Activated T-helper 1 cell treated with Interleukin-2 at 50 U/mL for 16 hours (primary cell): ENCODE measurements at places on chromosomes 3 and 15.

DNA sequence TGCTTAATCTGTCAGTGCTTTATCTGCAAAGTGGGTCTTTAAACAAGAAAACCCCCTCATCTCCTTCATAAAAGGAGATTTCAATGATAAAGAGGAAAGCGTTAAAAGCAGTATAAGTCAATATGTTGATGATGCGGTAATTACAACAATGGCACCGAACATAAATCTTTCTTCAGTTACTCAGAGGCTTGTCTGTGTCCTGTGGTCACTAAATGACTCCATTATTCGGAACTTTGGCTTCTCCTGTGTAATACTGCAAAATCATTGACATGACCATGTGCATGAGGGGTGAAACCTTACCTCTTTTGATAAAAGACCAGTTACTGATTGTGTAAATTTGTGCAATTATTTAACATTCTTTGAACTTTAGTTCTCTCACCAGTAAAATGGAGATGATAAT, 4.8 kb upstream of the USP3 start:
- no peak for DNase-seq

- DNase-seq: no peak
These were observed 356.5 kb upstream of the IL12A start for GRCh38 chr3:159632128-159632527.

DNA sequence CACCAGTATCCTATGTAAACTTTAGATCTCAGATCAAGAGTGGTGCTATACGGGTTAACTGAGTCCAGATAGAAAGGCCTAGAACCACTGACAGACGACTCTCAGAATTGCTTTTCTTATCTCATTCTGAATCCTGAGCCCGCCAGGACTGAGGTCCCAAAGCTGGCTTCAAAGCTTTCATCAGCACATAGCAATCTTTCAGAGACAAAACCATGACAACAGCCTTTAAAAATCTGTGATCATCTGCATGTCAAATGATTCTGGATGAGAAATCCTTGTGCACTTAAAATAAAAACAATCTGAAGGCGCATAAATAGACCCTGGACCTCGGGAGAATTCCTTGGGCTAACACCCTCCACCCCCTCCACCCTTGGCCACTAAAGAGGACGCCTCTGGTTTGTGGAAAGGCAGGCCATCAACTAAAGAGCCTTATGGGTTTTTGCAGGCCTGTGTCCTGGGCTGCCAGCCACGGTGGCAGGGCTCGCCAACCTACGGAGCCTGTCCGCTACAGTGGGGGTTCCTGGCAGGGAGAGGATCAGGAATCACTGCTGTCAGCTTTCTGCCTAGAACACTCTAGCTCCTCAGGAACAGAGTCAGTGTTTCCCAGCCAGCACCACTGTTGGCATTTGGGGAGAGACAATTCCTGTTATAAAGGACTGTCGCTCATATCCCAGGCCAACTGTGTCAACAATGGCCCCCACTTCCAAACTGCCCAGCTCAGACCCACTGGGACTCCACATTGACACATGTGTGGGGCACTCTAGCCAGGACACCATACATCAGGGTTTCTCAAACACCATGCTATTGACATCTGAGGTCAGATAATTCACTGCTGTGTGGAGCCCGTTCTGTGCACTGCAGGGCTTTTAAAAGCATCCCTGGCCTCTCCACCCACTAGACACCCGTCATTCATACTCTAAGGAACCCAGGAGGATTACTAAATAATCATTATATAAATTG, 20.2 kb downstream of the TLE3 start:
- no peak for DNase-seq

DNA sequence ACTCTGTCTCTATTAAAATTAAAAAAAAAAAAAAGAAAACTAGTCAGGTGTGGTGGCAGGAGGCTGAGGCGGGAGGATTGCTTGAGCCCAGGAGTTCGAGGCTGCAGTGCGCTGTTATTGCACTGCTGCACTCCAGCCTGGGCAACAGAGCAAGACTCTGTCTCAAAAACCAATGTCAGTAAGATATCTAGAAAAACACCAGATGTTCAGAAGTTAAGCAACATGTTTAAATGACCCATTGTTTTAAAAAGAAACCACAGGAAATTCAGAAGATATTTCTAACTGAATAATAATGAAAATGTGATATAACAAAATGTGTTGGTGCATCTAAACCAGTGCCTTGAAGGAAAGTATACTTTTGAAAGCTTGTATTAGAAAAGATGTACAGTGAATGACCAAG, 203.4 kb upstream of the CGNL1 start:
- no peak for DNase-seq

GRCh38 chr3:150775001-150775599, 12.1 kb upstream of the SIAH2 start:
- DNase-seq: no peak

DNA sequence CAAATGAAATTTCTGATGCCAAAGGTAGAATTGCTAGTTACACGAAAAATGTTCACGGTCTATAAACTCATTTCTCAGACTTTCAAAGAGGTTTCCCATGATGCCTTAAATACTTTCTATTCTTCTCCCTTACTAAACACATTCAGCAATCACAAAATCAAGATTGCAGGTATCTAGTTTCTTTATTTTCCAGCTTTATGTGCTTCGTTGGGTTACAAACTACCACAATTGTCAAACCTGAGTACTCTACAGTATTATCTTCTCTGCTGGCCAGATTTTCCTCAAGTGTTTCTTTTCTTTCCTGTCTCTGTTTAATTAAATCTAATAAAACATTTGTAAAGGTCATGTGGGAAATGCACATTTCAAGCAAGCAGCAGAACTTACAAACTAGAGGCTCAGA, 201.8 kb upstream of the ZNF385D start:
- no peak for DNase-seq

GRCh38 chr3:185090811-185091210, 62.0 kb downstream of the C3orf70 start:
- no peak for DNase-seq

DNA sequence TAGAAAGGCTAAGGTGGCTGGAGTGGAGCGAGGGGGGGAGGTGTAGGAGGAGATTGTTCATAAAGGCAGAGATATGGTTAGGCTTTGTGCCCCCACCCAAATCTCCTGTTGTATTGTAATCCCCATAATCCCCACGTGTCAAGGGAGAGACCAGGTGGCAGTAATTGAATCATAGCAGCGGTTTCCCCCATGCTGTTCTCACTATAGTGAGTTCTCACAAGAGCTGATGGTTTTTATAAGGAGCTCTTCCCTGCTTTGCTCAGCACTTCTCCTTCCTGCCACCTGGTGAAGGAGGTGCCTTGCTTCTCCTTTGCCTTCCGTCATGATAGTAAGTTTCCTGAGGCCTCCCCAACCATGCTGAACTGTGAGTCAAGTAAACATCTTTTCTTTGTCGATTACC, 64.7 kb upstream of the CFAP161 start:
- no peak for DNase-seq

- no peak for DNase-seq
These were observed 407.1 kb upstream of the CFAP20DC start for GRCh38 chr3:59456852-59457485.

- DNase-seq: no peak
These were observed 248.9 kb downstream of the SV2B start for GRCh38 chr15:91348752-91349500.

- DNase-seq: no peak
These were observed 67.1 kb downstream of the MB21D2 start for GRCh38 chr3:192850451-192850981.

DNA sequence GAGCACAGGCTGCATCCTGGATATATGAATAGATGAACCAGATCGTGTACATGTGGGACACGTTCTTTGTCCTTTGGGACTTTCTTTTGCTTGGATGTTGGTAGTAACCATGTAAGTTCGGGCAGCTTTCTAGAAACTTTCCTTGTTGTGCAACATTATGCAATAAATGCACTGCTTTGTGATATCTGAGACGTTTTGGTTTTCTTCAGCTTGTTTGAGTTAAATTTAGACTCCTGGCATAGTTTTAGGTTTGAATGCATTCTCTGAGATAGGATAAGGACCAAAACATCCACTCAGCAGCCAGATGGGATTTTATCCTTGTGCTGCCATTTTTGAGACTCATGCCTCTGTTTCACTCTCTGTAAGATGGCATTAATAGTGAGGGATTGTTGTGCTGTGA, 158.9 kb downstream of the IGF1R start:
- DNase-seq: no peak

- DNase-seq: no peak
These were observed 34.4 kb downstream of the B3GNT5 start for GRCh38 chr3:183287301-183287971.

DNA sequence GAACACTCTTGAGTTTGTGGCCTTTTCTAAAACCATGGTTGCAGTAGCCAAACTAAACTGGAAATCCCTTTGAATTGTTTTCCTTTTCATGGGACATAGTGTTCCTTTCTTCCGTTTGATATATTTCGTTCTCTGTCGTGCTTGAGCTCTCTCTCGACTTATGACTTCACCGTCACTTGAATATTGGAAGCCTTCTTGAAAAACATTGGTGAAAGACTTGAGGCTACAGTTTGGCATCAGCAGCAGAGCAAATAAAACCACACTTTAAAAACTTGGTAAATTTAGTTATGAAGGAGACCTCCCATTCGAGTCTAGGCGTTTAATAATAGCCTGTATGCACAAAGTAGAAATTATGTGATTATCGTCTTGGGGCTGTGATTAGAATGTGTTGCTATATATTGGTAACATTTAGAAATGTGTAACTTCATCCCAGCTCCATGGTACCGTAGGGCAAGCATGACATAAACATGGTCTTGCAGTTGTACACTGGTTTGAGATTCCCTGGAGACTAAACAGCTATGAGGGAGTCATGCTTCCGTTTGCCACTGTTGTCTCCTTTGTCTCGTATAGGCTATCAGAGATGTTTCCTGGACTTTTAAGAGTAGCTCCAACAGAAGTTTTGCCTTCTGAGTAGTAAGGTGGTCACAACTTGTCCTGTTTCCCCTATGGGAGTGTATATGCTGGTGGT, 122.3 kb downstream of the PTPRG start:
- DNase-seq: no peak

DNA sequence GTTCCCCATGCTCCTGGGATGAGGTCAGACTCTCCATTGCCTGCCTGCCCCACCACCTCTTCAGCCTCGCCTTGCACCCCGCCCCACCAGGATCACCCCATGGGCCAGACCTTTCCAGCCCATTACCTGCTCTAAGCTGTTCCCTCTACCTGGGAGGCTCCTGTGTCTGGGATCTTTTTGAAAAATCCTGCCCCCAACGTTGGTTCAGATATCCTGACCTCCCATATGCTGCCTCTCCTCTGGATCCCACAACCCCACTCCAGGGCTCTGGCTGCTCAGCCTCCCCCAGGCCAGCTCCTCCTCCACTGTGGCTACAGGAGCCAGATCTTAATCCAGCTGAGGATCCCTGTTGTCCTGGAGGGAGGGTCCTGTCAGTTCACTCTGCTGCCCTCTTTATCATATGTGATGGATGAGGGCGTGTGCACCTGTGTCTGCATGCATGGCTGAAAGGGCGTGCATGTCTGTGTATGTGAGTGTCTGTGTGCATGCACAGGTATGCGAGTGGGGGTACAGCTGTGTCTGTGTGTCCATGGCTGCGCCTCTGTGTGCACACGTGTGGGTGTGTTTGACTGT, 21.7 kb upstream of the ALAS1 start:
- DNase-seq: no peak

DNA sequence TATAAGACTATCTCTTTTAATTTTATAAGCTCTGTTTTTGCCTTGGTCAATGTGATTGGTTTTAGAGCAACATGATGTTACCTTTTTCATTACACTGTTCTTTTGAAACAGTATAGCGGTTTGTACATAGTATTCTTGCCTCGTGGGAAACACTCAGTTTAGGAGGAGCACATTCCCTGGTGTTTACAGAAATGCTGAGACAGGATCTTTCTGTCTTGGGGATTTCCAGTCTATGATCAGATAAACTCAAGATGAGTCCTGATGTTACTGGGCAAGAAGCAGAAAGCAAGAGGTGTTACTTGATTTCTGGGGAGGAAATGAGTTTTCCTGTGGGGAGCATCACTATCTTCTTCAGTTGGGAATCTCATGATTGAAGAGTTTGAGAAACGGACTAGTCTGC, 2.5 kb downstream of the TMEM266 start:
- DNase-seq: no peak

GRCh38 chr3:117441851-117442250, 732.3 kb downstream of the TUSC7 start:
- DNase-seq: no peak

DNA sequence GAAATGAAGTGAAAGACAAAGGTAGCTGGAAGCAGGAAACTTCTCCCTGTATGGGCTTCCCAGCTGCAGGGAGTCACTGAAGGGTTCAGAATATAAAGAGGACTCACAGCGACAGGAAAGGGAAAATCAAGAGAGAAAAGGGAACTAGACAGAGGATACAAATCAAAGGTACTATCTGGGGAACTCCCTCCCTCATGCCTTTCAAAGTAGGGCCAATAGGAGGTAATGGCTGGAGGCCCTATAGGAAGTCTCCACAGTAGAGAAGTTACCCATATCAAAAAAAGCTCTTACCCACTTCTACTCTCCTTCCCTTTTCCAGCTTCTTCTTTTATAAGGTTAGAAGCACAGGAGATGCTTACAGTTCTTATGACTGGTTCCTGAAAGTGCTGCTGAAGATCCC, 43.5 kb downstream of the FMN1 start:
- no peak for DNase-seq

DNA sequence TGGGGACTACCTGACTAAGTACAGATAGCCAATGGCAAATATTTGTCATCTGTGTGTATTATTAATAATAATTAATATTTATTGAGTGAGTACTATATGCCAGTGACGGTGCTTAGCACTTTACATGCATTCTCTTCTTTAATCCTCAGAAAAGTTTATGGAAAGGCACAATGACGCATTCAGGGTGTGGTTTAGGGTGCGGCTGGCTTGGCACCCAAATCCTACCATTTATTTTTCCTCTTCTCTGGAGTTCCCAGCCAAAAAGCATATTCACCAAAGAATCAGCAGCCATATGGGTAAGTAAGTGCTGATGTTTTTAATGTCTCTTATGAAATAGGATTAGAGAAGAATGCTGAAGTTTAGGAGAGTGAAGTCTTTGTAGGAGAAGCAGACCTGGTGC, 140.4 kb upstream of the TP63 start:
- no peak for DNase-seq

DNA sequence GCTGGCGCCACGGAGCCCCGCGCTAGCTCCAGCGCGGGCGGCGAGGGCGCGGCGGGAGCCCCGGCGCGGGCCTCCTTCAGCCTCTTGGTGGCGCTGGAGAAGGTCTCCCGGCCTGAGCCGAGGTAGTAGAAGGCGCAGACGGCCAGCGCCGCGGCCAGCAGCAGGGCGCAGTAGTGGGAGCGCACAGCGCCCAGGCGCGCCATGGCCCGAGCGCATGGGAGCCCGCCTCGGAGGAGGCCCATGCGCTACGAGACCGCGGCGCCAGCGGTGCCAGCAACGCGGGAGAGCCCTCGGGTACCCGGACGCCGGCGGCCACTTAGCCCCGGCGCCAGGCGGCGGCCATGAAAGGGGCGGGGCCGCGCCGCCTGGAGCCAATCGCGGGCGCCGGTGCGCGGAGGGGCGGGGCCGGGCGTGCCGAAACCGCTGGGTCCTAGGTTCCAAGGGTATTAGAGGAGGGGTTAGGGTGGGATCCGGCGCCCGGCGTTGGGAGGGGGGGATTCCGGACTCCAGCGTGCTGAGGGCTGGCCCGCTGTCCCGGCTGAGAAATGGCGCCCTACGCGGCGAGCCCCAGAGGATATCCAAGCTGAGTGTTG, at the start of gene XXYLT1:
Gene XXYLT1, minus strand, starts transcription at position 343 of the 593 bp plus-strand sequence. Its CDS starts 101 bp downstream, at position 242.
- peak; percentile 83 for DNase-seq
